ENCODE measurements at places on chromosomes 16 and 17. TPM values are rescaled to one million over a fixed set of nuclear protein-coding genes. Genes with fewer than 3 reads are reported as not detected.

DNA sequence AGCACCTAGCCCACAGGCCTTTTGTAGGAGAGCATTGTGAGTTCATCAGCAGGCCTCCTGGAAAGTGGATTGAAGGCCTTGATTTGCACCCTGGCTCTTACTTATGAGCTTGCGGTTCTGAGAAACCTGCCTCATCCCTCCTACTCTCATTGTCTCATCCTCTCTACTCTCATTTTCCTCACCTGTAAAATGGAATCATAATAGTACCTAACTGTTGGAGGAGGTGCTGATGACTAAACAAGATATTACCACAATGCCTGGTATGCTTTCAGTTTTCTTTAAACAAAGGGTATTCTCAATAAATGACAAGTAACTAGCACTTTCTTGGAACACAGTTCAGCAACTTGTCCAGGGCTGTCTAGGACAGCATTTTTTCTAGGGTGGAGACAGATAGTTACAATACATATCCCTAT lies 243.1 kb upstream of the MAF start:
- H3K27me3 ChIP-seq: no peaks in the 10 kb centered on the region
- H3K27ac ChIP-seq: peak overlapping the region; percentile 14
- H3K4me1 ChIP-seq: peaks cover 18% of the 10 kb centered on the region
- no peak overlapping the region for H3K4me3 ChIP-seq
- no peak for DNase-seq
- H3K36me3 ChIP-seq: no peaks in the 10 kb centered on the region

DNA sequence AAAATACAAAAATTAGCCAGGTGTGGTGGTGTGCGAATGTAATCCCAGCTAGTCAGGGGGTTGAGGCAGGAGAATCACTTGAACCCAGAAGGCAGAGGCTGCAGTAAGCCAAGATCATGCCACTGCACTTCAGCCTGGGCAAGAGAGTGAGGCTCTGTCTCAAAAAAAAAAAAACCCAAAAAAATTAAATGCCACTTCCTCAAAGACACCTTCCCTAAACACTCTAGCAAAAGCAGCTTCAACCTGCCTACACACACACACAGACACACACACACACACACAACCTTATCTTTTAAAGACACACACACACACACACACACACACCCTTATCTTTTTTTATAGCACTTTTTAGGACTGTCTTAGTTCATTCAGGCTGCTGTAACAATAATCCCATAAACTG lies 201.7 kb upstream of the PSMD7 start:
- no peaks in the 10 kb centered on the region for H3K36me3 ChIP-seq
- no peak overlapping the region for H3K4me3 ChIP-seq
- H3K4me1 ChIP-seq: no peaks in the 10 kb centered on the region

TMEM220 gene
- 7.6 TPM for total RNA-seq

- no peak overlapping the region for H3K4me3 ChIP-seq
- no peaks in the 10 kb centered on the region for H3K36me3 ChIP-seq
- H3K4me1 ChIP-seq: peaks cover 14% of the 10 kb centered on the region
- H3K27me3 ChIP-seq: peaks cover 37% of the 10 kb centered on the region
- H3K27ac ChIP-seq: no peak overlapping the region
These were observed 11.5 kb upstream of the TOX3 start for GRCh38 chr16:52558448-52558847.

DNA sequence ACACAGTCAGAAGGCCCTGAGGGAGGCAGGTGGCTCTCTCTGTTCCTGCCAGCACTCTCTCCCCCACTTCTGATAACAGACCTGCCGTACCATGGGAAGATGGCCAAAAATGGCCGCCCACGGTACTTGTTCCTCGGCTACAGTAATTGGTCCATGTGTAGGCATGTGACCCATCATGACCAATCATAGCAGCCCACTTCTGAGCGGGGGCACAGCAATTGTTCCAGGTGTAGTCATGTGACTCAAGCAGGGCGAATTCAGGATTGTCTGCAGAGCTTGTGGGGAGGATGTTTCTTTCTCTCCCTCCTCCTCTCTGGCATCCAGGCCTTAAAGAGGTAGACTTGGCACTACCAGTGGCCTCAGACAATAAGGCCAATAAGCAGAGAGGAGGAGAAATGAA lies 250.4 kb downstream of the MRTFB start:
- peaks cover 3% of the 10 kb centered on the region for H3K36me3 ChIP-seq
- no peak for DNase-seq
- H3K27ac ChIP-seq: no peak overlapping the region

KRTAP9-9 gene
- not detected for total RNA-seq

DNA sequence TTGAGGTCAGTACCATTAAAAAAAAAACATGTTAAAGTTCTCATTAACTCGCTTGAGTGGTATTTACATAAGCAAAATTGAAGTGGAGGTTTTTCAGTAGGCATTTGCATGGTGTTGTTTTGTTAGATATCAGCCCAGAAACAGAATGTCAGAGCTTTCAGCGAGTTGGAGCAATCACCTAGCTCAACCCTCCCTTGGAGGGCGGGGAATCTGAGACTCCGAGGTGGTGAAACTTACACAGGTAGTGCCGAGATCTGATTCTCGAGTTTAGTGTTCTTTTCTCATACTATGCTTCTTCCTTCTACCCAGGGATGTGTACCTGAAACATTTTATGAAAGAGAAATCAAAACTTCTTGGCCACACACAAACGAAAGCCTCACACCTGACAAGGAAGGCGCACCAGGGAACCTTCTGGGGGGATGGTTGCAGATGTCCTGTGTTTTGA lies 6.6 kb downstream of the SEC14L1 start:
- peak overlapping the region; percentile 73 for H3K27ac ChIP-seq
- H3K36me3 ChIP-seq: peaks cover 27% of the 10 kb centered on the region
- DNase-seq: no peak
- H3K4me3 ChIP-seq: peak overlapping the region; percentile 75
- peaks cover 56% of the 10 kb centered on the region for H3K4me1 ChIP-seq

DNA sequence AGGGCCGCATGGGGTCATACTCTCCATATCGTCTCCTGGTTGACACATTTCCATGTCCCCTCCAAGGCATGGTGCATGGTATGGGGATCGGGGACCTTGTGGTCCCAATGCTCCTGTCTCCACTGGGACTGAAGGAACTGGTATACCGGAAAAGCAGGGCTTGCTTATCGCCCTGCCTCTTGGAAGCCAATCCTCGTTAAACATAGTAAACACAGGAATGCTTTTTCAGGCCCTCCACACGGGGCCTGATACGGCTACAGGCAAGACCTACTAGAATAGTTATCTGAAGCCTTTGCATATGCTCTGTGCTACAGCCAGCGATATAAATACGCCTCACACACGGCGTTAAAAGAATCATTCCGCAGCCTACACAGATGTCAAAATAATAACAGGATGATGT lies 159.5 kb downstream of the SHISA9 start:
- H3K4me3 ChIP-seq: no peak overlapping the region
- H3K27me3 ChIP-seq: no peaks in the 10 kb centered on the region
- no peaks in the 10 kb centered on the region for H3K4me1 ChIP-seq
- no peak overlapping the region for H3K27ac ChIP-seq
- H3K36me3 ChIP-seq: no peaks in the 10 kb centered on the region

GRCh38 chr17:11318207-11318606 lies 77.2 kb downstream of the SHISA6 start:
- H3K27ac ChIP-seq: no peak overlapping the region
- no peaks in the 10 kb centered on the region for H3K36me3 ChIP-seq

GRCh38 chr17:57999496-58000017 lies 7.5 kb downstream of the SRSF1 start:
- no peak for DNase-seq
- H3K27me3 ChIP-seq: no peaks in the 10 kb centered on the region
- H3K27ac ChIP-seq: peak overlapping the region; percentile 63
- H3K36me3 ChIP-seq: peaks cover 24% of the 10 kb centered on the region
- H3K4me1 ChIP-seq: peaks cover 43% of the 10 kb centered on the region

GRCh38 chr16:83779886-83780285 lies 27.9 kb upstream of the HSBP1 start:
- H3K4me1 ChIP-seq: no peaks in the 10 kb centered on the region
- peaks cover 7% of the 10 kb centered on the region for H3K27me3 ChIP-seq
- H3K27ac ChIP-seq: no peak overlapping the region
- no peaks in the 10 kb centered on the region for H3K36me3 ChIP-seq
- no peak overlapping the region for H3K4me3 ChIP-seq

TMC7 gene
- 1.4 TPM for total RNA-seq

PROCA1 gene
- 3.0 TPM for total RNA-seq

CRISPLD2 gene
- 57.2 TPM for total RNA-seq

DNA sequence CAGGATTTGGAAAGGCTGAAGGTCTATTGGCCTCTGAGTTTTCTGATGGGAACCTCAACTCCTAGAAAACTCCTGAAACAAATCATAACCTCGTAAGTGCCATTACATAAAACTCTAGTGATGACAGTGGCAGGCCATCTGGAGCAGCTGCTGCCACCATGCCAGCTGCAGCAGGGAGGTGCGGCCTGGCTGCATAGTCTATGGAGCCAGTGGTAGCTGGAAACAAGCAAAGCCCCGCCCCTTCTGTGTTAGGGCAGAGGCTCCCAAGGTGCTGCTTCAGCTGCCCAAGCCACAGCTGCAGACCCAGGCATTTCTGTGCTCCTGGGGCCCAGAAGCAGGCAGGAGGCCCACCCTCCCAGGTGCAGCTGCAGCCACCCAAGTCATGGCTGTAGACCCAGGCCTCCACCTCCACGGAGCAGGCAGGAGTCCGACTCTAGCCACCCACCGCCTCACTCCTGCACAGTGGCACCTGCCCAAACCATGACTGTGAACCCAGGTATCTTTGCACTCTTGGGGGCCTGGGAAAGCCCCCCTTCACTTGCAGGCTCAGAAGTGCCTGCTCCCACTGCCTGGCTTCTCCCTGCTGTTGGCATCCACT lies 254.1 kb upstream of the KCNJ16 start:
- H3K36me3 ChIP-seq: peaks cover 4% of the 10 kb centered on the region
- no peaks in the 10 kb centered on the region for H3K27me3 ChIP-seq
- DNase-seq: no peak
- no peaks in the 10 kb centered on the region for H3K4me1 ChIP-seq

EXOC3L1 gene
- 0.86 TPM for total RNA-seq

DNA sequence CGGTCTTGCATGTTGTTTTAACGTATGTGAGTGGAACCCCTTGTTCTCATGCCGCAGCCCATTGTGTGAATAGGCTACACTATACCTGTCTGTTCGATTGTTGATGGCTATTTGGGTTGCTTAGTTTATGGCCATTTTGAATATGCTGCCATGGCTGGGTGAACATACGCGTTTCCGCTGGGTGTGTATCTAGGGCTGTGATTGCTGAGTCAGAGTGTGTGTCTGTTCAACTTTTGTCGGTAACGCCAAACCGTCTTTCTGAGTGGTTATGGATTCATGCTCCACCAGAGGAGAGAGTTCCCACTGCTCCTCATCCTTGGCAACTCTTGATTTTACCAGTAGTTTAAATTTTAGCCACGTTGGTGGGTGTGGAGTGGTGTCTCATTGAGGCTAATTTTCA lies 77.0 kb downstream of the METRNL start:
- H3K27ac ChIP-seq: no peak overlapping the region
- no peak overlapping the region for H3K4me3 ChIP-seq
- peaks cover 8% of the 10 kb centered on the region for H3K27me3 ChIP-seq
- H3K4me1 ChIP-seq: peaks cover 24% of the 10 kb centered on the region
- DNase-seq: peak; percentile 27

TERB1 gene
- not detected for total RNA-seq

- peaks cover 36% of the 10 kb centered on the region for H3K27me3 ChIP-seq
- no peak for DNase-seq
- H3K27ac ChIP-seq: no peak overlapping the region
- peaks cover 35% of the 10 kb centered on the region for H3K4me1 ChIP-seq
- no peaks in the 10 kb centered on the region for H3K36me3 ChIP-seq
These were observed 24.0 kb upstream of the GINS2 start for GRCh38 chr16:85712801-85713200.

BTBD17 gene
- total RNA-seq: 5.7 TPM

EZH1 gene
- 30.6 TPM for total RNA-seq

CTF1 gene
- 2.5 TPM for total RNA-seq

GRCh38 chr16:79164388-79164995 lies 436.0 kb downstream of the MAF start:
- H3K36me3 ChIP-seq: no peaks in the 10 kb centered on the region
- no peaks in the 10 kb centered on the region for H3K27me3 ChIP-seq
- no peak overlapping the region for H3K4me3 ChIP-seq
- H3K4me1 ChIP-seq: peaks cover 26% of the 10 kb centered on the region

NTN1 gene
- 17.4 TPM for total RNA-seq

DNA sequence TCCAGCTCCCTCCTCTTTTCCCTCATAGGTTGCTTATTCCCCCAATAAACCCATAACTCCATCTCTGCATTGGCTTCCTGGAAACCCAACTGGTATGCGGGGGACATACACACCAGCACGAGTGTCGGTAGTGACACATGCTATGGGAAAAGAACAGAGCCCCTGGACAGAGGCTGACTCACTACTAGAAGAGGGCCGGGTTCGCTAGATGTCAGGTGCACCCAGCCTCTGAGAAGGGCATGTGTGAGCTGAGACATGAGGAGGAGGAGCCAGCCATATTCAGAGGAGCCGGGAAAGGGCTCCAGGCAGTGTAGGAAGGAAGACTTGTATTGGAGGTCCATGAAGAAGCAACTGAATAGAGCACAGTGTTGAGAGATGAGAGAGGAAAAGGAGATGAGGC lies 241.1 kb downstream of the SOX9 start:
- H3K4me3 ChIP-seq: peak overlapping the region; percentile 3
- H3K36me3 ChIP-seq: peaks cover 8% of the 10 kb centered on the region
- peaks cover 13% of the 10 kb centered on the region for H3K27me3 ChIP-seq
- peak overlapping the region; percentile 9 for H3K27ac ChIP-seq
- peaks cover 46% of the 10 kb centered on the region for H3K4me1 ChIP-seq

SPOP gene
- 50.5 TPM for total RNA-seq

GRCh38 chr17:76697702-76698465 lies 12.9 kb downstream of the MXRA7 start:
- no peaks in the 10 kb centered on the region for H3K27me3 ChIP-seq
- peak overlapping the region; percentile 59 for H3K27ac ChIP-seq
- H3K4me1 ChIP-seq: peaks cover 42% of the 10 kb centered on the region

GRCh38 chr16:9469512-9469911 lies 378.1 kb downstream of the HAPSTR1 start:
- H3K27me3 ChIP-seq: peaks cover 9% of the 10 kb centered on the region
- DNase-seq: no peak
- H3K4me3 ChIP-seq: no peak overlapping the region
- no peak overlapping the region for H3K27ac ChIP-seq
- H3K36me3 ChIP-seq: no peaks in the 10 kb centered on the region

GRCh38 chr16:48536614-48537200 lies 73.3 kb downstream of the N4BP1 start:
- H3K4me3 ChIP-seq: no peak overlapping the region
- no peak overlapping the region for H3K27ac ChIP-seq
- H3K27me3 ChIP-seq: no peaks in the 10 kb centered on the region
- H3K36me3 ChIP-seq: peaks cover 3% of the 10 kb centered on the region
- no peak for DNase-seq
- peaks cover 6% of the 10 kb centered on the region for H3K4me1 ChIP-seq

- no peak for DNase-seq
- H3K36me3 ChIP-seq: no peaks in the 10 kb centered on the region
- H3K27ac ChIP-seq: no peak overlapping the region
These were observed 16.3 kb downstream of the NACA2 start for GRCh38 chr17:61574542-61575351.

- no peak overlapping the region for H3K27ac ChIP-seq
- no peaks in the 10 kb centered on the region for H3K36me3 ChIP-seq
- peaks cover 6% of the 10 kb centered on the region for H3K27me3 ChIP-seq
- H3K4me1 ChIP-seq: no peaks in the 10 kb centered on the region
These were observed 14.2 kb upstream of the CCL8 start for GRCh38 chr17:34305061-34305460.

CNTD1 gene
- 0.46 TPM for total RNA-seq

- no peaks in the 10 kb centered on the region for H3K27me3 ChIP-seq
- no peak overlapping the region for H3K4me3 ChIP-seq
- H3K4me1 ChIP-seq: no peaks in the 10 kb centered on the region
- no peak for DNase-seq
- H3K27ac ChIP-seq: no peak overlapping the region
- no peaks in the 10 kb centered on the region for H3K36me3 ChIP-seq
These were observed 237.1 kb downstream of the PARN start for GRCh38 chr16:14392960-14393359.
